ENCODE measurements at places on chromosomes 3 and 15.

DNA sequence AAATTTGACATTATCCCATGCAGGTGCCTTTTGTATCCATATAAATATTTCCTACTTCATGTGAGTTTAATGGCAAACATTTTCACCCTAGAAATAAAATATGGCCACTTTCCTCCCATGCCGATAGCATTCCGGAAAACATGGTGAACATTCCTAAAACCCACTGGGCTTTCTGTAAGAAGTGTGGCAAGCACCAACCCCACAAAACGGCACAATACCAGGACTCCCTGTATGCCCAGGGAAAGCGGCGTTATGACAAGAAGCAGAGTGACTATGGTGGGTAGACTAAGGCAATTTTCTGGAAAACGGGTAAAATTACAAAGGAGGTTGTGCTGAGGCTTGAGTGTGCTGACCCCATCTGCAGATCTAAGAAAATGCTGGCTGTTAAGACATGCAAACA lies 7.6 kb downstream of the ANXA2 start:
- H3K4me3 ChIP-seq: no peak overlapping the region
- H3K4me1 ChIP-seq: peaks cover 29% of the 10 kb centered on the region
- no peak overlapping the region for H3K27ac ChIP-seq
- H3K27me3 ChIP-seq: no peaks in the 10 kb centered on the region

GRCh38 chr3:156106721-156107373 lies 13.5 kb upstream of the KCNAB1 start:
- peaks cover 3% of the 10 kb centered on the region for H3K4me1 ChIP-seq
- no peaks in the 10 kb centered on the region for H3K36me3 ChIP-seq

DNA sequence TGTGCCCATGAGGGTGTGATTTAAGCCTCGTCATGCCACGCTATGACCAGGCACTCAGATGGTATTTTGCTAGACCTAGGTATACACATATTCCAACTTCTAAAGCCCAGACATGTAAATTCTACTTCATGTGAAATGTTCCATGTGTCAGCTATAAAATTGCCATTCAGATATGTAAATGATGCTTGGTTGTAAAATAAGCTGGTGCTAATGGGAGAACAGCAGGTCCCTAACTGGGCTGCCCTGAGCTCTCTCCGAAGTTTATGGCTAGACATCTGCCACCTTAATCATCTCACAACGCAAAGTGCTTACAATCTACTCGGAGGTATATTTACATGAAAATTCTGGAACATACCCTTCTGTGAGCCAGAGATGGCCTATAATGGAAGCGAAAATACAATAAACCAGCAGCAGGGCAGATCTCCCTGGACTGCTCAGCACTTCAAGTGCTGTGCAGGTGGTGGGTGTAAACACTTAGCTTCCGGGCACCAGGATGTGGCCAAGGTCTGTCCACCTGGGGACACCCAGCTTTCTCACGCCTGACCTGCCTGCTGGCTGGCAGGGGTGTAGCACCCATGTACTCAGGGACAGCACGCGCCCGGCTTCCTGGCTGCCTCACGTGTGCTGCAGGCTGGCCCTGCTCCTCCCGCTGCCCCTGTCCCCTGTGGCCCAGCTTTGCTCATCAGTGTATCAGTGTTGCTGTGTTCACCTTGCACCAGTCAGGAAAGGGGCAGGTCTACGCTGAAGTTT lies 82.0 kb downstream of the CHDH start:
- no peaks in the 10 kb centered on the region for H3K27me3 ChIP-seq
- H3K36me3 ChIP-seq: no peaks in the 10 kb centered on the region
- no peak for DNase-seq
- H3K27ac ChIP-seq: no peak overlapping the region

DNA sequence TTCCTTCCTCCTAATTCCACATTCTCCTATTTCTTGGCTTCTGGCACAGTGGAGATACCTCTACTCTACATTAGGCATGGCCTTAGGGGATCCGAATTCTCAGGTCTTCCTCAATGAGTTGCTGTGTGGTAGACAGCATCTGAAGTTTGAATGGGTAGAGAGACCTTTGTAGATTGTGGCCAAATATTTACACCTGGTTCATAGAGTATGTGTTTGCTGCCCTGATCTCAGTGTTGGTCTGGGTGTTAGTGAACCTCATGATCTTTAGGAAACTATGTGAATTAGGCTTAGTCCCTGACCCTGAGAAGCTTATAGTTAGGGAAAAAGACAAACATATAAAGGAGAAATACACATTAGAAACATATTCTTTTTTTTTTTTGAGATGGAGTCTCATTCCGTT lies 75.8 kb downstream of the LPP start:
- peaks cover 8% of the 10 kb centered on the region for H3K4me1 ChIP-seq
- no peak overlapping the region for H3K27ac ChIP-seq
- H3K27me3 ChIP-seq: no peaks in the 10 kb centered on the region
- no peak overlapping the region for H3K4me3 ChIP-seq
- no peaks in the 10 kb centered on the region for H3K36me3 ChIP-seq
- no peak for DNase-seq

GRCh38 chr15:45457220-45457619 lies 65.3 kb downstream of the SLC30A4 start:
- H3K4me3 ChIP-seq: no peak overlapping the region
- no peaks in the 10 kb centered on the region for H3K36me3 ChIP-seq
- no peaks in the 10 kb centered on the region for H3K27me3 ChIP-seq
- no peak overlapping the region for H3K27ac ChIP-seq
- H3K4me1 ChIP-seq: no peaks in the 10 kb centered on the region
- DNase-seq: no peak

Data from ovary (tissue), 10 donors.